ENCODE measurements at places on chromosomes 16 and 17.
A peak's percentile ranks its signal among the peaks of the same experiment; 100 is the strongest.

DNA sequence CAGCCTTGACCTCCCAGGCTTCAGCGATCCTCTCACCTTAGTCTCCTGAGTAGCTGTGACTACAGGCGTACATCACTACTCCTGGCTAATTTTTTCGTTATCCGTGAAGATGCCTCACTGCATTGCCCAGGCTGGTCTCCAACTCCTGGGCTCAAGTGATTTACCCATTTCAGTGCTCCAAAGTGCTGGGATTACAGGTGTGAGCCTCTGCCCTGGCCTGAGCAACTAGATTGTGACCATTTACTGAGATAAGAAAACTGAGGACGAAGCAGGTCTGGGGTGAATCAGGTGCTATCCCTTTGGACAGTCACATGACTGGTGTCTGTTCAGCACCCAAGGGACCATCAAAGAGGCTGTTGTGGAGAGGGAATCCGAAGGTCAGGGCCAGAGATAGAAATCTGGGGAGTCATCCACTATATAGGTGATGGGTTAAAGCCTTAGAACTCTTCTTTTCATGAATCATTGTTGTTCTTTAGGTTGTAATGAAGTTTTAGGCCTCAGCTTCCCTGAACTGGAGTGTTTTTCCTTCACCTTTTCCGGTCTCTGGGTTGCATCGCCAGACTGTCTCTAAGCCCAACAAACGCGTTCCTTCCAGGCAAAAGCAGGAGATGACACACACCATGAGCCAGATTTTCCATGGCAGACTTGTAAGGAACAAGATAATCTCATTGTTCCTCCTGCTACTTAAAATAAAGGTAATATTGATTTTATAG is 62.5 kb downstream of the FTO start:
- no peak for DNase-seq

DNA sequence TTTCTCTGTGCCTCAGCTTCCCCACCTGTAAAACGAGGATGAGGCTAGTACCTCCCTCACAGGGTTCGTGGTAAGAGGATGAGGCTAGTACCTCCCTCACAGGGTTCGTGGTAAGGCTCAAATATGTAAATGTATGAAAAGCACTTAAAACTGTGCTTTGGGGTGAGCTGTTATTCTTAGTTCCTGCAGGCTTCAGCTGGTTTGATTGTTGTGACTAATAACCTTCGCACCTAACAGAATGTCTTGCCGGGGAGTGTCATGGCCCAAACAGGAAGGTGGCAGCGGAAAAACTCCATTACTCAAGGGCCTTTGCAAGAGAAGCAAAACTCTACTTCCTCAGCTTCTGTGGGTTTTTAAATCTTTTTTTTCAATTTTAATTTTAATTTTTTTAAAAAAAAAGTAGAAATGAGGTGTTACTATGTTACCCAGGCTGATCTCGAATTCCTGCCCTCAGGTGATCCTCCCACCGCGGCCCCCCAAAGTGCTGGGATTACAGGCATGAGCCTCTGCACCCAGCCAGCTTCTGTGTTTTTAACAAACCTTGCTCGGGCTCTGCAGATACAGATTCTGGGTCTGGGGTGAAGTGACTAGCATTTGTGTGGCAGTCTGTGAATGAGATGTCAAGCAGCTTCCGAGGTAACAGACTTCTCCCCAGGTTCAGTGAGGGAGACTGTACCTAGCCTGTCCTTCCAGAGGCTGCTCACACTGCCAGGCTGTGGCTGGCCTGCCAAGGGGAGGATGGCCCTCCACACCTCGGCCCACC is 103.0 kb downstream of the RAB11FIP4 start:
- no peak for DNase-seq

DNA sequence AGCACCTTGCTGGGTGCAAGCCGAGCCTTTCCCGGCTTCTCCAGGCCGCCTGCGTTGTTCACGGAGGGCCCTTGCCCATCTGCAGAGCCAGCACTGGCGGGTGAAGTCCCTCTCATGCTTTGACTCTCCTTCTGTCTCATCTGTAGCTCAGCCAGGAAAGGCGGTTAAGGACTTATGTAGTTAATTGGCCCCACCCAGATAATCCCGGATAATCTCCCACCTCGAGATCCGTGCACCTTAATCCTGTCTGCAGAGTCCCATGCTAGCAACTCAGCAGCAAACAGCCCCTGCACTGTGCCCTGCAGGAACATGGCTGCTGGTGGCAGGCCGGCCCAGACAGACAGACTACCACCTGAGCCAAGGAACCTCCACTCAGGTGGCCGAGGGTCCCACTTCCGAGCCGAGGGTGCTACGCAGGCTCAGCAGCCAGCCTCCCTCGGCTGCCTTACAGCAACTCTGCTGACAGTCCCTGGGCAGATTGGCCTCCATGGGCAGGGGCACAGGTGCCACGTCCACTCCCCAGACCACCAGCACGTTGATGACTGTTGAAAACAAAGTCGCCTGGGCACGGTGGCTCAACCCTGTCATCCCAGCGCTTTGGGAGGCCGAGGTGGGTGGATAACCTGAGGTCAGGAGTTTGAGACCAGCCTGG is 16.9 kb downstream of the RAB40C start:
- no peak for DNase-seq

- DNase-seq: no peak
Observed at GRCh38 chr17:77790143-77790829, 168.2 kb upstream of the TNRC6C start.

- DNase-seq: no peak
Observed at GRCh38 chr16:3578610-3579551, 1.7 kb upstream of the NLRC3 start.

- DNase-seq: no peak
Observed at GRCh38 chr17:56688151-56688550, 94.7 kb downstream of the NOG start.

- DNase-seq: no peak
Observed at GRCh38 chr17:58117382-58117781, 30.8 kb upstream of the OR4D1 start.

GRCh38 chr17:31095236-31096105 is 694 bp downstream of the NF1 start:
- peak; percentile 47 for DNase-seq
